Activated naive CD8-positive, alpha-beta T cell treated with anti-CD3 and anti-CD28 coated beads for 36 hours (primary cell): ENCODE measurements at places on chromosomes 2 and 18.

DNA sequence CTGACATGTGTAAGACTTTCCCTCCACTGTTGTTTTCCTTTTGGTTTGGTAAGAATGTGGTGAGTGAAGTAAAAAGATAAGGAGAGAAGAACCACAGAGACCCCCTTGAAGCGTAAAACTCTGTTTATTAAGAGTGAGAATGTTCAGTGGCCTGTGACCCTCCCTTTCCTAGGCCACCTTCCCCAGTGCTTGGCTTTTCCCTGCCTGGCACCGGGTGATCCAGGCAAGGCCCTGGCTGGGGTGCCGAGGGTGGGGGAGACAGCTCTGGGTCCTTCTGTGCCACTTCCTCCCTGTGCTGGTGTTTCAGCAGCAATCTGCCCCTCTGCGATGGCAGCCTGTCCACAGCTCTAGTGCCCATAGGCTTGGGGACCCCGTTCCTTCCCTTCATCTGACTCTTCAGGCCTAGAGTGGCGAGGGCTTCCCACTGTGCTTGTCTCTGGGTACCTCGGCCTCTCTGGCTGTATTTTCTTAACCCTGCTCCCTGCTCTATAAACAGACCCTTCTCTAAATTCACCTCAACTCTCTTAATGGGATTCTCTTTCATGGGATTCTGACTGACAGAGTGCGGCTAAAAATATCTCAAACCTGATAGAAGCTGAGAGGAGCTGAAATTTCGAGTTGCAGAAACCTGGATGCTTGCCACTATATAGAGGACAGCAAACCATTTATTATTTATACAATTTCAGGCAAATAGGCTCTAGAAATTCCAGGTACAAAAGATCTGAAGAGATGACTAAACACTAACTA, 461.0 kb downstream of the DLGAP1 start:
- no peak for DNase-seq

GRCh38 chr2:28619213-28620196, 123.6 kb downstream of the PLB1 start:
- no peak for DNase-seq

GRCh38 chr2:181393472-181393871, 63.7 kb upstream of the ITGA4 start:
- DNase-seq: no peak

DNA sequence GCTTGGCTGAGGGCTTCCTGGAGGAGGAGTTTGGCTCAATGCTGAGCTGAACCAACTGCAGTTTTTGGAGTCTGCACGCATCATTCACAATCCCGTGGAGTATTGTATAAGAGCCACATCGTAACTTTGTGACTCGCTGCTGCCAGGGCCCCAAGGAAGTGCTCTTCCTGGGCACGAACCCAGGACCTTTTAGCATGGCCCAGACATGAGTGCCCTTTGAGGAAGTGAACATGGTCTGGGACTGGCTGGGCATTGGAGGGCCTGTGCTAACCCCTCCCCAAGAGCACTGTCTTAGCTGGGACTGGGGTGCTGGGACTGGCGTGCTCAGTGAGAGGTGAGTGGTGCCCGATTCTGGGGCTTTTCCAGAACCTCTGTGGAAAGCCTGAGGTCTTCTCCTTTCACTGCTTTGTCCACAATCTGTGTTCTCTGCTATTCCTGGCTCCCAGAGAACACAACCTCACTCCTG, 88.6 kb downstream of the LIPG start:
- no peak for DNase-seq

DNA sequence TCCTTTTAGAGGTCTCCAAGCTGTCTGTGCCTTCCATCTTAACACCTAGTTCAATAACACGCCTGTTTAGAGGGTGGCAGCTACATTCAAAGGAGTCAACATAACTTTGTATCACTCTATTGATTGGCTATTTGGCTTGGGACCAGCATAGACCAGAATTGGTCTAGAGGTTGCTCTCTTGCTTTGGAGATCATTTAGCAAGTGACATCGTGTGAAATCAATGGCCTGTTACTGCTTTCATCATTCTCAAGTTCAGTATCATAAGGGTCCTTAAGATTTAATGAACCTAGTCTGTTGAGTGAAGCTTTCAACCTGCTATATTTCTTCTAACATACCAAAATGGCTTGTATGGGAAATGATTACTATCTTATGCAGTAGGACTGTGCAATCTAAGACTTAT, 768.2 kb downstream of the NRXN1 start:
- DNase-seq: no peak

GRCh38 chr2:209614690-209615369, 156.8 kb upstream of the UNC80 start:
- DNase-seq: no peak

- peak; percentile 14 for DNase-seq
Measured at GRCh38 chr2:33272001-33272400, 204.4 kb upstream of the RASGRP3 start.

- peak; percentile 18 for DNase-seq
Measured at GRCh38 chr2:74179063-74179865, 585 bp upstream of the MOB1A start.

DNA sequence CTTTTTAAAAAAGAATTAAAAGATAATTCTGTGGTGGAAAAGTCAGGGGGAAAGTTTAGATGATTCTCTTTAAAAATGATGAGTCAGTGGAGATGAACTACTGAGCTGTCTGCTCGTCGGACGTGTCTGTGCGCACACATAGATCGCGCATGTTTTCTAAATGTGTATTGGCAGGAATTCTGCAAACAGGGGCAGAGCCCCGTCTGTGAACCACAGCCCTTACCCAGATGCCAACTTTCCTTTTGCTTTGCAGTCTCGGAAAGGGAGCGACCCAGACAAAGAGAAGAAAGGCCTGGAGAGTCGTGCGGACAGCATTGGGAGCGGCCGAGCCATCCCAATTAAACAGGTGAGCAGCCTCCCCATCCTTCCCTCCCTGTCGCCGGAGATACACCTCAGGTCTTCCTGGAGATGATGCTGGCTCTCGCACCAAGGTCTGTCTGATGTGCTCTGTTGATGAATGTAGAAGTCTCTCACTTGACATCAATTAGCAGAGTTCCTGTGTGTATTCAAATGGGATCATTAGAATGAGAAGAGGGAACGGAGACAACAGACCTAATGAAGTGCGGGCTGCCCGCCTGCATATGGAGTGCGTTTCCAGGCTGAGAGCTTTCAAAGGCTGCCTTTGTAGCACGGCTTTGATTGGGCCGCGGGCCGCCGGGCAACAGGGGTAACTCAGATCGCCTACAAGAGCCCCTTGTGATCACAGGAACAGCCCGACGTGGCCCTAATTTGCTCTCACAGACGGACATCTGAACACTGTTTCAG, 313.3 kb downstream of the AGAP1 start:
- DNase-seq: no peak

GRCh38 chr18:63182861-63183260, 136.7 kb downstream of the BCL2 start:
- DNase-seq: no peak

DNA sequence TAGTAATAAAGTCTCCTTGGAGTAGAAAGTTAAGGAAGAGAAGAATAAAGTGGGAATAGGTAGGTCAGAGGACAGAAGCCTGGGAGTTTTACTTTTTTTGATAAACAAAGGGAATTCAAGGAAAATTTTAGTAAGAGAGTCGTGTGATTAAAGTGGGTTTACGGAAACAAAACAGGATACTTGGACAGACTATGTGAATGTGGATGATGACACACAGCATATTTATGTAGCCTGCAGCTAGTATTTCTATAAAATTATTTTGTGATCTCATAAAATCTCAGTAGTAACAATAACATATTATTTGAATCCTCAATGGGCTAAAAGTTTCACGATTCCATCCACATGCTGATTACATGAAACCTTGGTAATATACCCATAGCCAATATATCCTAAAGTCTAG, 450.7 kb upstream of the PIK3C3 start:
- no peak for DNase-seq

DNA sequence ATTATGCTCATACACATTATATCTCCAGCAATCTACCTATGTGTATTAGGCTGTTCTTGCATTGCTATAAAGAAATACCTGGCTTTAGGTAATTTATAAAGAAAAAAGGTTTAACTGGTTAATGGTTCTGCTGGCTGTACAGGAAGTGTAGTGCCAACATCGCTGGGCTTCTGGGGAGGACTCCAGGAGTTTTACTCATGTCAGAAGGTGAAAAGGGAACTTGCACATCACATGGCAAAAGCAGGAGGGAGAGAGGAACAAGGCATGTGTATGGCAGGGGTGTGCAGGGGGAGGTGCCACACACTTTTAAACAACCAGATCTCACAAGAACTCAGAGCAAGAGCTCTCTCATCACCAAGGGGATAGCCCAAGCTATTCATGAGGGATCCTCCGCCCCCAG, 715.4 kb upstream of the ZEB2 start:
- DNase-seq: no peak

DNA sequence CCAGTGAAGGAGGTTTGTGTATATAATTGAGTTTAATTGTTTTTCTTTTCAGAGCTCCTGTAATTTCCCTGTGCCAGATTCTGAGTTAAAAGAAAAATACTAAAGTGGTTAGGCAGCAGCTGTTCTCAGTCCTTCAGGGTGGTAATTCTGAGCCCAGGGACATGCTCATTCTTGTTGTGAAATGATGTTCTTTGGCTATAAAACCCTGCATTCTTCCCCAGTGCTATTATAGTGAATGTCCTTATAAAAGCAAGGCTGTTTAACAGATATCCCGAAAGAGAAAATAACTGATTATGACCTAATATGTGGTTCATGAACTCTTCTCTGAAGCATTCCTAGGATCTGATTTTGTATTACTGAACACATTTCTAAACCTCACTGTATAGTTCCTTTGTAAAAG, 34.0 kb downstream of the ADAM23 start:
- DNase-seq: no peak

- peak; percentile 80 for DNase-seq
Measured at GRCh38 chr2:20642055-20642971, 8.6 kb downstream of the HS1BP3 start.

DNA sequence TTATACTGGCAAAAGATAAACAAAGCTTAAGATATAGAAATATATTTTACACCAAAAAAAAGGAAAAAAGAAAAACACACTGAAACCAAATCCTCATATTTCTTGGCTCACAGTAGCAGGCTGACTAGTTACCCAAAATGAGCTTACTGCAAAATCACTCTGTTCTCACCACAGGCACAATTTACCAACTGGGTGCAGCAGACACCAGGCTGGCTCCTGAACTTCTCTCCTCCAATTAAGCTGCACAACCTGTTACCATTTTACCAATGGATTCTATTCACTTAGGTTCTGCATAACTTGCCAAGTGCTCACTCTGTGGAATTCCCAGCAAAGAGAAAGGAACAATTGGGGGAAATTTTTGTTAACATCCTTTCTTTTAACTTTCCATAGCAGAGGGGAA, 679.3 kb downstream of the ZEB2 start:
- no peak for DNase-seq

GRCh38 chr2:43127208-43127940, 99.0 kb downstream of the ZFP36L2 start:
- peak; percentile 85 for DNase-seq

GRCh38 chr2:195601361-195601760, 55.7 kb upstream of the SLC39A10 start:
- DNase-seq: no peak

DNA sequence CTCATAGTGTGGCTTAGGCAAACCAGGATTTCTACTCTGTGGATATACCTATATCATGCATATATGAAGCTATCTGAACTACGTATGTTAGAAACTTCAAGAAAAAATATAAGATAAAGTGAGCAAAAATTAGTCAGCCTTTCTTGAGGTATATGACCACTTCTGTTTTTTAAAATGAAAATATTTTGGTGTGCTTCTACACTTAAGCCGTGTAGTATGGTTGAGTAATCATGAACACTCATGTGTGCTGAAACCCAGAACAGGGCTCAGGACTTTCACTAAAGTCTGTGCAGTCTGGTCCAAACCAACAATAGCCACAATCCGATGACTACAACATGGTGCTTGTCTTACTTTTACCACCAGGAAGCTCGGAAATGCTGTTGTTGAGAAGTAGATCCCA, 48.9 kb upstream of the TMEM177 start:
- no peak for DNase-seq
